LoVo (cell line): ENCODE measurements at places on chromosomes 16 and 17.

GRCh38 chr17:51526507-51526906 lies 266.2 kb downstream of the UTP18 start:
- no peak for DNase-seq

- no peak for DNase-seq
Observed at GRCh38 chr16:28208131-28208530, 3.6 kb downstream of the XPO6 start.

GRCh38 chr16:88424587-88425235 lies 28.4 kb upstream of the ZFPM1 start:
- no peak for DNase-seq

GRCh38 chr17:61309362-61310256 lies 90.0 kb upstream of the TBX2 start:
- no peak for DNase-seq

GRCh38 chr16:370443-370842 lies at the start of gene MRPL28:
Gene MRPL28, minus strand, starts transcription at chr16:370538. Its CDS starts 320 bp downstream, at chr16:370218.
- DNase-seq, result peak; percentile 92

DNA sequence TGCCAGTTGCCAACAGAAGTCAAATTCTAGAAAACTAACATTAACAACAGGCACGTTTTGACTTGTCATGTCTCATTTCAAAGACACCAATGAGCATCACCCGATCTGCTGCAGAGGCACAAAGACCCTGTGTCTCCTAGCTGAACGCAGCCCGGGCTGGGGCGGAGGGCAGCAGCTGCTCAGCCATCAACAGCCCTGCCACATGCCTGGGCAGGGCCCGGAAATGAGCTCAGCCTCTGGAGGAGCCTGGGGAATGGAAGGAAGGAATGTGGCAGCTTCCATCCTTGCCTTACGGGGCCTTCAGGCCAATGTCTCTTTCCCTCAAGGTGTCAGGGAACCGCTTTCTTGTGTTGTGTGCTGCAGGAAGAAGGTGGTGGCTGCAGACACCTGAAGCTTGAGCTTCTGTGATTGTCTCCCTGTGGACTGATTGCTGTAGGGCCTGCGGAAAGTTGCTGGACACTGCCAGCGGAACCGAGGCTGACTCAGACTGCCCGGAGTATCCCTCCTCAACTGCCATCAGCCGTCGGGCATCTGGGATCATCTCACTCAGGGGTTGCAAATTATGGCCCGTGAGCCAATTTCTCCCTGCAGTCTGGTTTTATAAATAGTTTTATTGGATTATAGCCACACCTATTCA lies 7.3 kb downstream of the CDH13 start:
- DNase-seq, result no peak

GRCh38 chr17:28992185-28992584 lies 13.6 kb downstream of the SEZ6 start:
- no peak for DNase-seq

DNA sequence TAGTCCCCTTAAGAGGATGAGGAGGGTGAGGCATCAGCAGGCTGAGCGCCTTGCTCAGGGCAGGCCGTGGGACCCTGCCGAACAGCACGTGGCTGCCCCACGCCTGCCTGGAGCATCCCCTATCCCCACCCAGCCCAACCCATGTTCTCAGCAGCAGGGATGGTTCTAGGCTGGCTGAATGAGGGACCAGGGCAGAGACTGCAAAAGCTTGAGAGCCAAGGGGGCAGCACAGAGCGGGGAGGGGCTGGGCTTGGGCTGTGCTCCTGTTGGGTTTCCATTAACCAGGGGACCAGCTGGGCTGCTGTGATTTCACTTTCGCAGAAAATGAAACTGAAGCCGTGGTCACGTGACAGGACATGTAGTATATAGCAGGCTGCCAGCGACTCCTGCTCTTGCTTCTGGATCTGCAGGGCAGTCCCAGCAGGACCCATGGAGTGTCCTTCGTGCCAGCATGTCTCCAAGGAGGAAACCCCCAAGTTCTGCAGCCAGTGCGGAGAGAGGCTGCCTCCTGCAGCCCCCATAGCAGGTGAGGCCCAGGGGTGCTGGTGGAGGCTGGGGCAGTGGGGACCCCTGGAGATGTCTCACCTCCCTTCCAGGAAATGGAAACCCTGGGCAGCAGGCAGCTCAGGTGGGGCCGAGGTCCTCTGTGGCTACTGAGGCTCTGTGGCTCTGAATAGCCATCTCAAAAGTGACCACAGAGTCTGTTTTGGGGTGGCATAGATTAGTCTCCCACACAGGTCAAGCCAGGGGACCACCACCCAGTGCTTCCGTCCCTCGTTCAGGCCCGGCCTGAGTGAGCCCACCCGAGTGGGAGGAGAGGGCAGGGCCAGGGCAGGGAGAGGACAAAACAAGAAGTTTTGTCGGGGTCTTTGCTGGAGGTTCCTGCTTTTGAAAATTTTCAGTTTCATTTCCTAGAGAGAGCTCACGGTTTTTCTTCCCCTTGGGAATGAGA lies 2.9 kb downstream of the RNF213 start:
- peak; percentile 77 for DNase-seq

GRCh38 chr16:16073891-16074881 lies 124.8 kb downstream of the ABCC1 start:
- DNase-seq, result peak; percentile 38

DNA sequence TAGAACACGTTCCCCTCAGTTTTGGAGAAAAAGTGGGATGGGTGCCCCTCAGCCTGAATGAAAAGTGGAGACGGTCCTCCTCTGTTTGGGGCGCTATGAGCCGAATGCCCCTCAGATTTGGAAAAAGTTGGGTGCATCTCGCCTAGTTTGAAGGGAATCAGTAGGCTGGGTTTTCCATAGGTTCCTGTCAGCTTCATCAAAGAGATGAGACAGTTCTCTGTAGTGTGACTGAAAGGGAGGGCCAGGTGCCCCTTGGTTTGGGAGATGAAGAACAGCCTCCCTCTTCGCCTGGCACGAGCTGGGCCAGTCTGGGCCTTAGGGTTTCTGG lies 742 bp upstream of the SLC9A5 start:
- DNase-seq, result no peak

DNA sequence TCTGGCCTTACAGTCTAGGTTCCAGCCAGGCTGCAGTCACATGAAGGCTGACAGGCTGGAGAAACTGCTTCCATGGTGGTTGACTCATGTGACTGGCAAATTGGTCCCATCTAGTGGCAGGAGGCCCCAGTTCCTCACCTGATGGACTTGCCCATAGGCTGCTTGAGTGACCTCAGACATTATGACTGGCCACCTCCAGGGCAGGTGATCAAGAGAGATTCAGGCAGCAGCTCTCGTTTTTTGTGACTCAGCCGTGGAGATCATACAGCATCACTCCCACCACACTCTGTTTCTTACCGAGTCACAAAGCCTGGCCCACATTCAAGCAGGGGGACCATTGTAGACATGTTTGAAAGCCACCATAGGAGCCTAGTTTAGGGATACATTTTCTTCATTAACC lies 34.5 kb downstream of the SIAH1 start:
- no peak for DNase-seq

DNA sequence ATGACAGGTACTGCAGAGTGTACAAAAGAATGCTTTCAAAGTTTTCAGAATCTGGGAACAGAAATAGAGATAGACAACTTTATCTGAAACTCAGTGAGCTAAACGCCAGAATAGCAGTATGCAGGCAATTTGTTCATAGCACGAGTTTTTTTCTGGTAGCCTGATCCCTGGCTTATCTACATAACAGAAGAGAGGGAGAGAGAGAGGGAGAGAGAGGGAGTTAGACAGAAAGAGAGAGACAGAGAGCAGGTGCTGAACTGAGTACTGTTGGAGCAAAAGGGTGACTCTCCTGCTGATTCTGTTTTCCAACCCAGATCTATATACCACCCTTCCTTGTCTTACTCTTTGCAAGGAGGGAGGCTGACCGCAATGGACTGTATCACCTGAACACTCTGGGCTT lies 388.0 kb upstream of the CA10 start:
- no peak for DNase-seq

DNA sequence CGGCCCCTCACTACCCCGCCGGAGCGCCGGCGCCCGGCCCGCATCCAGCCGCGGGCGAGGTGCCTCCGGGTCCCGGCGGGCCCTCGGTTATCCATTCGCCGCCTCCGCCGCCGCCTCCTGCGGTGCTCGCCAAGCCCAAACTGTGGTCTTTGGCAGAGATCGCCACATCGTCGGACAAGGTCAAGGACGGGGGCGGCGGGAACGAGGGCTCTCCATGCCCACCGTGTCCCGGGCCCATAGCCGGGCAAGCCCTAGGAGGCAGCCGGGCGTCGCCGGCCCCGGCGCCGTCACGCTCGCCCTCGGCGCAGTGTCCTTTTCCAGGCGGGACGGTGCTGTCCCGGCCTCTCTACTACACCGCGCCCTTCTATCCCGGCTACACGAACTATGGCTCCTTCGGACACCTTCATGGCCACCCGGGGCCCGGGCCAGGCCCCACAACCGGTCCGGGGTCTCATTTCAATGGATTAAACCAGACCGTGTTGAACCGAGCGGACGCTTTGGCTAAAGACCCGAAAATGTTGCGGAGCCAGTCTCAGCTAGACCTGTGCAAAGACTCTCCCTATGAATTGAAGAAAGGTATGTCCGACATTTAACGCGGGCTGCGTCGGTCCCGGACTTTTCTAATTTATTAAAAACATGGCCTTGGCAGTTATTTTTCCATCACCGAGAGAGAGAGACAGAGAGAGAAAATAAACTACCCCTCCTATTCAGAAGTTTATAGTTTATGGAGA lies 2.8 kb downstream of the IRX5 start:
- DNase-seq, result no peak

- DNase-seq, result no peak
Observed at GRCh38 chr16:30561089-30561816, 3.1 kb upstream of the ZNF764 start.

GRCh38 chr17:10349403-10349802 lies 23.4 kb downstream of the MYH13 start:
- no peak for DNase-seq

GRCh38 chr17:34368196-34368945 lies 5.3 kb upstream of the CCL1 start:
- no peak for DNase-seq

DNA sequence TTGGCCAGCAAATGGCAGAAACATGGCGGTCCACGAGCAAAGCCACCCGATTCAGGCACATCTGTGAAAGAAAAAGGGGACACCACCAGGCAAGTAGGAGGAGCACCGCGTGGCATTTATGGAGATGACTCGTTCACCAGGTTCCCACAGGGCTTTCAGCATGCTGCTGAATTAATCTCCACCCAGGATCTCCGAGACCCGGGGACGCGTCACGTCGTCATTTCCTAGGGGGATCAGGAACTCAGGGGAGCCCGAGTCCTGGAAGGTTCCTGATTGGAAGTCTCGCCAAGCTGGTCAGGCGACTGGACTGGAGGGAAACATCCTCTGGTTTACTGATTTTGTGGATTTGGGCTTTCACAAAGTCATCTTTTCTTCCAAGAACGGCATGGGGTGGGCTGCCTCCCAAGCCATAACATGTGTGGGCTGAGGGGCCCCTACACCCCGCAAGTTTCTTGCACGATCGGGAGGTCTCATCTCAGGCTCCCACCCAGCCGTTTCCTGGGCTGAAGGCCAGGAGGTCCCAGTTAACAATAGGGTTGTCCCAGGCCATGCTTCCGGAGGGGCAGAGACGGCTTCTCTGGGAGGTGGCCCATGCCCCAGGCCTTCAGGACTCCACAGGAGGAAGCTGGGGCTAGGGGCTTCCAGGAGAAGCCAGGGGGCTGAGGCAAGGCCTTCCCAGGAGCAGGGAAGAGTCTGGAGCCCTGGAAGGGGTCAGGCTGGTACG lies 645 bp downstream of the DNAH17 start:
- DNase-seq, result no peak

GRCh38 chr17:10278218-10278617 lies 79.8 kb upstream of the GAS7 start:
- DNase-seq, result peak; percentile 25

DNA sequence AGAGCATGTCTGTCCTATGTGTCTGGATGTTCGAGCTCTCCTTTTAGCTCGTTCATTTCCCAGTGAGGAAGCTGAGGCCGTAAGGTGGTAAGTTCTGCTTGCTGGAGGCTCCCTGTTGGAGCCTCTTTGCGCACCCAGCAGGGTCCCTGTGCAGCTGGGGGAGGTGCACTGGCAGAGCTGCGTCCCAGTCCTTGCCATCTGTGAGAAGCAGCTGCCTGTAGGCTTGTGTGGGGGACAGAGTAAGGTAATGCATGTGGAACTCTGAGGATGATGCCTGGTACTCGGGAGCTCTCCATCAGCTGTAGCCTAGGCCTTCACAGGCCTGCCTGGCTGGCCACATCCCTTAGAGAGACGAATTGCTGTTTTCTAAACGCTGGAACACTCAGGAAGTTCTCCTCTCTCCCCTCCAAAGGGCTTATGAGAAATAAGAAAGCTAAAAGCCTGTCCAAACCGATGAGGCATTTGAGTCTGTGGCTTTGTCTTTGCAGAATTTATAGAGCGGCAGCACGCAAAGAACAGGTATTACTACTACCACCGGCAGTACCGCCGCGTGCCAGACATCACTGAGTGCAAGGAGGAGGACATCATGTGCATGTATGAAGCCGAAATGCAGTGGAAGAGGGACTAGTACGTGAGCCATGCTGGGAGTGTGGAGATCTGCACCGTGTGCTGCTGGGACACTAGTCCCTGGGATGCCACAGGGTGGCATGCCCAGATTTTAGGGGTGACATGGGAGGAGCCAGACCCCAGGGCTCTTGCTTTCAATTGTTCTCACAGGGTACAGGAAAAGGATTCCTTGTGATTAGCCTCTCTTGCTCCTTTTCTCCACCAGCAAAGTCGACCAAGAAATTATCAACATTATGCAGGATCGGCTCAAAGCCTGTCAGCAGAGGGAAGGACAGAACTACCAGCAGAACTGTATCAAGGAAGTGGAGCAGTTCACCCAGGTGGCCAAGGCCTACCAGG lies 1.6 kb downstream of the NDUFB10 start:
- peak; percentile 53 for DNase-seq

- no peak for DNase-seq
Observed at GRCh38 chr17:44970136-44970741, 2.1 kb upstream of the C1QL1 start.

DNA sequence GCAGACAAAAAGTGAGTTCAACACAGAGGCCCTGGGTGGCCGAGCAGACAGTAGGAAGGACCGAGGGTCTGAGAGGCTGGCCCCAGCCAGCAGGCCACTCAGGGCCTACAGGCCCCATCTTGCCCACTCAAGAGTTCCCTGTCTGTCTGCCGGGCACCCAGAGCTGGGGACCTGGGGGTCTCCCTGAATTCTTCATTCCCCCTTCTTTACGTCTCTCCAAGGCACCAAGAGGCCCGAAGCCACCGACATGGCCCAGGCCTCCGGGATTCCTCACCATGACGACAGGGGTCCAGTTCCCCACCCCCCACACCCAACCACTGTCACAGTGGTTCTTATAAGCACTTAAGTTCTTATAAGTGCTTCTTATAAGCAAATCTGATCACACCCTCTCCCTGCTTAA lies 49.2 kb downstream of the NOS2 start:
- no peak for DNase-seq

DNA sequence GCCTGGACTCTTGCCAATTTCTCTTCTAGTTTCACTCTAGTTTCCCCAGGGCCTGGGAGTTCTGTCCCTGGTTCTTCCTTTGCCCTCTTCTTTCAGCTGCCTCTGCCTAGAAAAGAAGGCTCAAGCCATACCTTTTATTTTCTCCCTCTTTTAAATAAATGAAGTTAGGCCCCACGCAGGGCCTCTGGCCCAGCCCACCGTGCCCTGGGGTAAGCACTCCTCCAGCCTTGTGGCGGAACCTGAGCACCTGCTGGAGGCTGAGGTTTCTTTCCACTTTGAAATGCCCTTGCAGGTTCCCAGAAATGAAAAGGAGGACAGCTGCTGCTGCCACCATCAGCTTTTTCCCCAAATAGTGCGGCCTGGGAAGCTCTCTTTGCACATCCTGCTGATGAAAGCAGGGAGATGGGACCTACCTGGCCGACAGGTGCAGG lies 139.4 kb downstream of the CCDC182 start:
- no peak for DNase-seq

- no peak for DNase-seq
Observed at GRCh38 chr17:13582776-13583547, 18.8 kb downstream of the HS3ST3A1 start.
